ENCODE measurements at places on chromosomes 6 and 20.

GRCh38 chr6:43570876-43571441 is 4.9 kb downstream of the XPO5 start:
- DNase-seq, result peak; percentile 20

GRCh38 chr6:22436134-22436533 is 133.2 kb upstream of the HDGFL1 start:
- no peak for DNase-seq

DNA sequence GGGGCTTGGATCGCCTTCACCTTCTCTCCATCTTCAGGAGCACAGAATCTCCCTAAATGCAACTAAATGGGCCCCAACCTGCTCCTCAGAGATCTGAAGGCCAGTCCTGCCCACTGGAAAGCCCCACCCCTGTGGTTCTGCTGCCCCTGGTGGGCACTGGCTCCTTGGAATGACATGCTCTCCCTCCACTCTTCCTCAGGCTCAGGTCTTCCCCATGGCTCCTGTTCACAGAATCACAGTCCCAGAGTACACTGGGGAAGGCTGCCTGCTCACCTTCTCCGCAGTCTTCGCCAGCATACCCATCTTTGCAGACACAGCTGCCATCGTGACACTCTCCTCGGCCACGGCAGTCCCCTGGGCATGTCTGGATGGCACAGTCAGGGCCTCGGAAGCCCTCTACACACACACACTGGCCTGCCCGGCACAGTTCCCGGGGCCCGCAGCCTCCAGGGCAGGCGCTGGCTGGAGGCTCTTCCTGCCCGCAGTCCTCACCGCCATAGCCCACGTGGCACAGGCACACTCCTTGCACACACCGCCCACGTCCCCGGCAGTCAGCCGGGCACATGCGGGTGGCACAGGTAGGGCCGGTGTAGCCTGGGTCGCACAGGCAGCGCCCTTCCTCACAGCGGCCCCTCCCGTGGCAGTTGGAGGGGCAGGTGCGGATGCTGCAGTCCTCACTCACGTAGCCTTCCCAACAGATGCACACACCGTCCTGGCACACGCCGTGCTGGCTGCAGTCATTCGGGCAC is 13.6 kb downstream of the TNXB start:
- no peak for DNase-seq

DNA sequence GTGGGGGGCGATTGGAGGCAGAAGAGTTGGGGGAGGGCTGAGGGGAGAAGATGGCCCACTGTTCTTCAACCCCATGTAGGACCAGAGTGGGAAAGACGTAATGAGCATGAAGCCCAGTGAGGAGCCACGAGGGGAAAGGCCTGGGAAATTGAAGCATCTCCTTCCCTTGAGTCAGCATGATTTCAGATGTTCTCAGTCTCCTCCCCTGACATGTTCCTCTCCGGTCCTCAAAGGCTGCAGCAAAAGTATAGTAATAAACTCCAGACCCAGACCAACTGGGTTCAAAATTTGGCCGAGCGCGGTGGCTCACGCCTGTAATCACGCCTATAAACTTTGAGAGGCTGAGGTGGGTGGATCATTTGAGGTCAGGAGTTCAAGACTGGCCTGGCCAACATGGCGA is 1.9 kb upstream of the NFKBIE start:
- DNase-seq, result no peak

DNA sequence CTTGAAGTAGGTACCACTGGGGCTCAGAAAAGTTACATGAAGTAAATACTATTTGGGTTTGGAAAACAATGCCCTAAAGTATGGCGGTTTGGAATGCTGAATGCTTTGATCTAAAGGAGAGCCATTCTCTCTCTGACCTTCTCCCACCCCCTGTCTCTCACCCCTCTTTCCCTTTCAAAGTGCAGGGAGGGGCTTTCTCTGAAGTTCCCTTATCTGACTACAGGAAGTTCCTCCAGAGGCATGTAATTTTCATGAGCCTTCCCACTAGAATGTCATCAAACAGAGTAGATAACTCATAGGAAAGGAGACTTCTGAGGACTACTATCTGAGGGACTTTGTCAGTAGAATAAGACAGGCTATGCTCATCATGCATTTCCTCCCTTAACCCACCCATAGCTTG is 216.7 kb upstream of the PCSK2 start:
- DNase-seq, result no peak

DNA sequence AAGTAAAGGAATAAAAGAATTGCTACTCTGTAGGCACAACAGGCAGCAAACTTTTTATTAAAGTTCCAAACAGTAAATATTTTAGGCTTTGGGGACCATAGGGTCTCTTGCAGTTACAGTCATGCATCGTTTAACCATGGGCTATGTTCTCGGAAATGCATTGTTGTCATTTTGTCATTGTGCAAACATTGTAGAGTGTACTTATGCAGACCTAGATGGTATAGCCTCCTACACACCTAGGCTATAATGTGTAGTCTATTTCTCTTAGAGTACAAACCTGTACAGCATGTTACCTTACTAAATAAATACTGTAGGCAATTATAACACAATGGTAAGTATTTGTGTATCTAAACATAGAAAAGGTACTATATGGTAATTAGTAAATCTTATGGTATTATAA is 54.7 kb downstream of the CDS2 start:
- no peak for DNase-seq

GRCh38 chr6:22952097-22952496 is 382.7 kb downstream of the HDGFL1 start:
- no peak for DNase-seq

DNA sequence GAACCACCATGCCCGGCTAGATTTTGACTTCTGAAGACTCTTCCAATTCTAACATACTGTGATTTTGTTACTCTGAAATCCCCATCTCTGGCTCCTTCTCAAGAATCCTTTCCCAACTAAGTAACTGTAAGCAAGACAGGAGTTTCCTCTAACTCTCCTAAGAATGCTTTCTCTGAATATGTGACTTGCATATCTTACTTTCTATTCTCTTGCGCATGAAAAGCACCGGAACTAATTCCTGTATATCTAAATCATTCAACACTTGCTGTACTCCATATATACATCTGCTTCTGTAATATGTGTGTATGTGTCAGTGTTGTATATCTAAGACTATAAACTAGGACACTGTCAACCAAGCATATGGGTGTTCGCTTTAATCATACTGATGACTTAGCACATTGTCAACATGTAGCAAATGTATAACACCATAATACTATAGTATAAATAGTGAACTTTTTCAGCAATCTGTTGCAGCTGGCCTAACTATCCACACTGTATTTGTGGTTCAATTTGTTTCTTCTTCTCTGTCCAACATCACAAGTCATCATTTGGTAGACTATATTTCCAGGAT is 108.1 kb upstream of the PRDM1 start:
- no peak for DNase-seq

GRCh38 chr6:54151861-54152260 is 40.6 kb downstream of the MLIP start:
- no peak for DNase-seq

DNA sequence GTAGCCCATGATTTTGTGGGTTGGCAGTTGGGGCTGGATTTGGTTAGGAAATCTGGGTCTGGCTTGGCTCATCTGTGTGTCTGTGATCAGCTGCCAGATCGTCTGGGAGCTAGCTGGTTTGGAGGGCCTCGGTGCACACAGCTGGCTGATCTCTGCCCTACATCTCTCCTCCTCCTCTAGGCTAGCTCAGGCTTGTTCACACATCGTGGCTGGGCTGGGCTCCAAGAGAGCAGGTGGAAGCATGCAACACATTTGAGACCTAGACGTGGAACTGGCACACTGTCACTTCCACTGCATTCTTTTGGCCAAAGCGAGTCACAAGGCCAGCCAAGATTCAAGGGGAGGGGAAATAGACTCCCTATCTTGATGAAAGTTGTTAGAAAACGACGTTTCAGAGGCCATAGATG is 15.9 kb downstream of the NDUFAF5 start:
- DNase-seq, result no peak

- no peak for DNase-seq
These were observed 23.0 kb downstream of the ABRACL start for GRCh38 chr6:139051396-139052060.

- peak; percentile 21 for DNase-seq
These were observed 65.0 kb upstream of the SIRPG start for GRCh38 chr20:1722513-1723050.

DNA sequence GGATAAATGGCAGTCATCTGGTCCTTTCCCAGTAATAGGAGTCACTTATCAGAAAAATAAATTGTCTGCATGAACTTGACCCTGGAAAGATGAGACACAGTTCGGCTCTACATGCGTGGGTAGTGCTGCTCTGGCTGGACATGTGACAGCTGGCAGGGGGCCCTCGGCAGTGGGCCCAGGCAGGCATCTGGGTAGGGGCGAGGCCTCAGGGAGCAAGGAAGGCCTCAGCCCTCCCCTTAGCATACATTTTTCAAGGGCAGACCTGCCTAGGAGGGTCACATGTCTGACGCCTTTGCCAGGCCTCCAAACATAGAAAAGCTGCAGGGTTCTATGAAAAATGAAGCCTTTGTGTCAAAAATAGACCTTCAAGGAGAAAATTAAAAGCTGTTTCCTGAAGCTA is 12.8 kb upstream of the ILRUN start:
- DNase-seq, result no peak

Measured in NB4 (cell line).